NCI-H2227 treated with DMSO at 0.1 percent for 48 hours (cell line): ENCODE measurements at places on chromosomes 13 and 19.

DNA sequence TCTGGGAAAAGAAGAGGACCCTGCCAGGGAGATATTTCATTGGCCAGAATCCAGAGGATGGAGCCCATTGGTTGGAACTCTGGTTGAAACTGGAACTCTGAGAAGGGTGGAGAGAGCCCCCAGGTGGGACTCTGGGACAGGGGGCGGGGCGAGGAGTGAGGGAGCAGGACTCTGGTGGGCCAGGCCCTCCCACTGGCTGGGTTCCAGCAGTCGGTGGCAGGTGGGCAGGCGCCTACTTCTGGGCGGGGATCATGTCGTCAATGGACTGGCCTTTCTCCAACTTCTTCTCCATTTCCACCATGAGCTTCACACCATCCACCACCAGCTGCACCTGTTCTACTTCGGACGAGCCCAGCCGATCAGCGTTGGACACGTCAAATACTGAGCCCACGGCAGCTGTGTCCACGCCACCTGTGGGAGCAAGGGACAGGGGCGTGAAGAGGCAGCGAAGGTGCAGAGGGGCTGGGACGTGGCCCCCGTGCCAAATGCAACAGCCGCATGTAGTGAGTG is 16.1 kb downstream of the CKM start:
- no peak for DNase-seq

DNA sequence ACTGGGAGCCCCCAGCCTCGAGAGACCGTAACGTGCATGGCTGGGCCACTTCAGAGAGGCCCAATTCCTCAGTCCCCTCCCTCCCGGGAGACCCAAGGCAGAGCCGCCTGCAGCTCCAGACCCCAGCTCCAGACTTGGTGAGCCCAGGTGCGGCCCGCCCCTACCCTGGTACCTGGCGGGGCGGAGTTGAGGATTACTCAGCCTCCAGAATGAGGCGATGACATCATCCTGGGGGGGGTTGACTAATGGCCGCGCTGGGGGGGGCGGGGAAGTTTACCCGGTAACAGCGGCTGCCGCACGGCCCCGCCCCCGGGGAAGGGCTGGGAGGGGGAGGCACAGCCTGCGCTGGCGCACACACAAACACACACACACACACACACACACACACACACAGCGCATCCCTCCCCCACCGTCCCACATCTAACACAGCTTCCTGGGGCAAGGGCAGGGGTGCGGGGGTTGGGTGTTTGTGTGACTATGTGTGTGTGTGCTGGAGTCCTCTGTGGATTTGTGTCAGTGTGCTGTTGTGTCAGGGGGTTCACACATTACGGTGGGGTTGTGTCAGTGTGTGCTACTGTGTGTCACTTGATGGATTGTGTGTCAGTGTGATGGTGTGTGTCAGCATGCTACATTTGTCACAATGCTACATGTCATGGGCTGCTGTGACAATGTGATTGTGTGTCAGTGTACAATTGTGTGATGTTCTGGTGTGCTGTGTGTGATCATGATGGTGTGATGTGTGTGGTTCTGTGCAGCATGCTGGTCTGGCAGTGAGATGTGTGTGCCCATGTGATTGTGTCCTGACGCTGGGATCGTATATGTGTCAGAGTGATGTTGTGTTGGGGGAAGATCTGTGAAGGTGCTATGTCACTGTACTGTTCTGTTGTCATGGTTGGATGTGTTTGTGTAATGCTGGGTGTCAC is 10.3 kb upstream of the BBC3 start:
- peak; percentile 51 for DNase-seq

DNA sequence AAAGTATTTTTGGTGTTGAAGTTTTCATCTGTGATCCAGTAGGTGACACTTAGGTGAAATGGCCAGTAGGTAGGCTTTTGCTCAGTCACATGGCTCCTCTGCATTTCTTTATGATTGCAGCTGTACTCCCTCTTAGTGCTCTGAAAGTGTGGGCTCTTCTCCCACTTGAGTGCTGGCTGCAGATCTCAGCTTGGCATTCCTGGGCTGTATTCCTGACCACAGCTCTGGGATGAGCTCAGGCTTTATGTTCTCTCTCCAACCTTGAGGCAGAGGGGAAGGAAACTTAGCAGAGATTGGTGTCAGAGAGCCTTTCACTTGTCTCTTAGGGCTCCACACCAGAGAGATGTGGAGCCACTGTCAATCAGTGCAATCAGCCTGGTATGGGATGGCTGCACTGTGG is 254.3 kb downstream of the NDFIP2 start:
- DNase-seq: no peak

- no peak for DNase-seq
These were observed 170.8 kb downstream of the NUFIP1 start for GRCh38 chr13:44818428-44818827.

- no peak for DNase-seq
These were observed 41.2 kb upstream of the KCTD4 start for GRCh38 chr13:45242070-45242469.

- no peak for DNase-seq
These were observed 100.7 kb downstream of the SERP2 start for GRCh38 chr13:44474122-44474910.

DNA sequence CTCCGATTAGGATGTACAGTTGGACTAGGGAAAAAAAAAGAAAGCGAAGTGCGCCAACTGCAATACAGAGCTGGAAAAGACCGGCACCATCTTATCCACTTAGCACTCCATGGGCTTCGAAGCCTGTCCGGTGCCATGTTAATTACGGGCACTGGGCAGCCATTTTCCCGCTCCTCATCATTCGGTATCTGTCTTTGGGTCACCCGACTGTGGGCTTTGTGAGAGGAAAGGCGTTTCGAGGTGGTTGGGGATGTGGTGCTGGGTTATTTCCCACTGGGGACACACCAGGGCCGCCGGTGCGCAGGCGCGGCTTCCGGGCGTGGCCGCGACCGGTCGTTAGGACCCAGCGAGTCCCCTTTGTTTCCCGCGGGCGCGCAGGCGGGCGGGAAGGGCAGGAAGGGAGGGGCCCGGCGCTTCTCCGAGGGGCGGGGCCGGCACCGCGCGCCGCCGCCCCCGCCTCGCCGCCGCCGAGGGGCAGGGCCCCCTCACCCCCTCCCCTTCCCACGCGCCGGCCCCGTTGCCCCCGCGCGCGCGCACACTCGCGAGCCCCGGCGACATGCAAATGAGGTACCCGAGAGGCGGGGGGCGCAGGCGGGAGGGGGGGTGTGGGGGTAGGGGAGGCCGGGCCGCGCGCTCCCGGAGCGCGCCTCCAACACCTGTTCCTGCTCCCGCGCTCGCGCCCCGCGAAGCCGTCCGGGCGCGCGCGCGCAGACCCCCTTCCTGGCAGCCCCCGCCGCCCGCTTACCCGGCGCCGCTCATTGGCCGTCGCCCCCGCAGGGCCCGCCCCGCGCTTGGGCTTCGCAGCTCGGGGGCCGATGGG is at the start of gene ZNF524:
TSS of gene ZNF524 (plus strand) at position 447 of the 820 bp plus-strand sequence. CDS start 1,825 bp downstream, outside the sequence.
- peak; percentile 99 for DNase-seq

DNA sequence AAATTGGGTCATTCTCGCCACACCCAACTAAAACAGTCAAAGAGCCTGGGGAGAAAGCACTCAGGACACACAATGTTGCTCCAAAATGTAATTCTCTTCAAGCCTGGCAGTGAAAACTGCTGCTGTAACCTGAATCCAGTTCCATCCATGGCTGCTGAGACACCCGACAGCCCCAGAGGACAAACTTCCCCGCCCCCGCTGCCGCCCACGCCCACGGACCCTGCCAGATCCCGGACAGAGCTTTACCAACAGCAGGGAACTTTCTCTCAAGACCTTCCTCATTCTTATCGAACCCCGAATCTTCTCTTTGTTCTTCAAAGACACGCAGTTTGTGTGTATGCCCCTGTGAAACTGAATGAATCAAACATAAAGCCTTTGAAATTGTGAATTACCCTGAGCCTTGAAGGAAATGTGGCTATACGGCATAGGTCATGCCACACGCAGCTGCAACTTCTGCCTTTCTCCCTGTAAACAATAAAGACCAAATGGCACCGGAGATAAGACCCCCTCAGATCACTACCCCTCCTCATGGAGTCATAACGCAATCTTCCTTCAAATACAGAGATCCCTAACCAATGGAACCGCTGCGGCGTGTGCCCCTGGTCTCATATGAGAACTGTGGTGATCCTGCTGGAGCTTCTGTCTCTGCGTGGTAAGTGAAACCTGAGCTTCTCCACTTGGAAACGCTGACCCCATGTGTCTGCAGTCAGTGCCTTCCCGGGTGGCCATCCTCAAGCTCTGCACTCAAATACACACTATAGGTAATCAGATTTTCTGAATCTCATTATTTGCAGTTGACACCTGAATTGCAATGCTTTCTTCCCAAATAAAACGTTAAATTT is 4.8 kb upstream of the LAMP1 start:
- DNase-seq: no peak

DNA sequence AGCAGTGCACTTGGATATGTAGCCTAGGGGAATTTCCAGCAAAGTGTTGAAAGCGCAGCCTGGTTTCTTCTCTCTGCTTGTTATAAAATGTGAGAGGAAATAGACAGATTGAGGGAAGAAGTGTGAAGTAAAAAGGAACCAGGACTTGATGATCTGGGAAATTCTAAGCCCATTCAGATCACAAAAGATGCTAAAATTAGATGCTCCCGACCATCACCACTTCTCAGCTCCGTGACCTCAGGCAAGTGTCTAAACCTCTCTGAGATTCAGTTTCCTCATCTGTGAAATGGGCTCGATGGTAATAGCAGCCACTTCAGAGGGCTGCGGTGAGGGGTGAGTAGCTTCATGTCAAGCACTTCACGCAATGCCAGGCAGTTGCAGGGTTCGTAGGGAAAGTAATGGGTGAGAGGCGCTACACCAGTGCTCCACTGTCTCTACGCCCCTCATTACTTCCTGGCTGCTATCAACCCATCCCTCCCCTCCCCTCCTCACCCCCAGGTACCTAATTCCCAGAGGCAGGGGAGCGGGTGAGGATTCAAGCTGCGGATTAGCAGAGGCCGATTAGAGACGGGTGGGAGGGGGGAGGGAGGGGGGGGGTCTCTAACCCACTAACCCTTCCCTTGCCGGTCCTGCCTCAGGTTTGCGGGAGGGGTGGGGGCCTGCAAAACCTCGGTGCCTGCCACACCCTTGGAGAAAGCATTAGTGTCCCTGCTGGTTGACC is 9.0 kb upstream of the NFIC start:
- no peak for DNase-seq

DNA sequence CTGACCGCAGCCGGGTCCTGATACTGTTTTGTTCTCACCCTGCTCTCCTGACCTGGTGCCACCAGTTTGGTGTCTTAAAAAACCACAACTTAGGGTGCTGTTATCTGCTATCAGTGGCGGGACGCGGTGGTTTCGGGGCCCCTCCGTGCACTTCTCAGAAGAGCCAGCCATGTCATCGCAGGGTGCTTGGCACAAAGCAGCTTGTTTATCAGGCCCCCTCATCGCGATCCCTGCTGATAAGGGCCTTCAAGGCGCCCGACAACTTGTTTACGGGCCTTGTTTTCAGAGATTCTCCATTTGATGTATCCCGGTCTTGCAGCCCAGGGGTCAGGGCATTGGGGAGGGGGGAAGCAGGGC is 58.1 kb upstream of the KLF2 start:
- DNase-seq: no peak

DNA sequence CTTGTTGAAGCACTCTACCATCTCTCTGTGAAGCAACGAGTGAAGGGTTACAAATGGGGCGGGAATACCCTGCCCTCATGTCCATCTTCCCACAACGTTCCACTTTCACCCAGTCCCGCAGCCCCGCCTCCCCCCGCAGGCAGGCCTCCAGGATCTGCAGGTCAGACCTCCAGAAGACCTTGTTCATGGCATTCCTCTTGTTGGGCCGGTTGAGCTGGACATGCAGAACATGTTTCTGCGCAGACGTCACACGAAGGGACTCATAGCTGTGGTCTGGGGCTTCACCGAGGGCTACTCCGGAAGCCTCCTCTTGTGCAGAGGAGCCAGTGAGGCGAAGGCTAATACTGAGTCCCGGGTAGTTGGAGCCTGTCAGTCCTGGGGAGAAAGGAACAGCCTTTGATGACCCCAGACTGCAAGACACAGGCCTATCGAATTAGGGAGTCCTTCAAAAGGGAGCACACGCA is 420 bp downstream of the ECH1 start:
- DNase-seq: peak; percentile 79

DNA sequence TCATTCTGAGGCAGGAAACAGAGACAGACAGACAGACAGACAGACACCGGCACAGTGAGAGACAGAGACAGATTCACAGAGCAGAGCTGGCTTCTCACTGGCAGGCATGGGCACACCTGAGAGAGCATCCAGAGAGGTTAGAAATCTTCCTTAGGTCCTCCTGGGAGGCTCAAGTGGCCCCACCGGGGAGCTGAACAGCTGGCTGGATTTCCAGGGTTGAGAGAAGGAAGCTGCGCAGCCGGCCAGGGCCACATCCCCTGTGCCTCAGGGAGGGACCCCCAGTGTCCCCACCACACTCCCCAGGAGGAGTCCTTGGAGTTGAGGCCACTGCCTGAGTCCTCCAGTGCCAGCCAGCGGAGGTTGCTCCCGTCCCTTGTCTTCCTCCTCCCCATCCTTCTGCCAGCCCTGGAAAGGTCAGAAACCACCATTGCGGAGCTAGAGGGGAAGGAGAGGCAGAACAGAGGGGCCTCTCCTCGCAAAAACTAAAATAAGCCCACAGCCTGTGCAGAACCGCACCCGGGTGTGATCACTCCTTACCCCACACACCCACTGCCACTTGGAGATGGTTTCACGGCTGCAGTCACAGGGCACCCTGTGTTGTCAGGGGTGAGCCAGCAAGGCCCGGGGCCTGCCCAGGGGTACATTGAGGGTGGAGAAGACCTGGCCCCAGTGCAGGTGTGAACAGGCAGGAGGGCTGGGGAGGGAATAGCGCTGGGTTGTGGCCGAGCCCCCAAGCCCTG is 4.2 kb downstream of the FFAR3 start:
- no peak for DNase-seq

DNA sequence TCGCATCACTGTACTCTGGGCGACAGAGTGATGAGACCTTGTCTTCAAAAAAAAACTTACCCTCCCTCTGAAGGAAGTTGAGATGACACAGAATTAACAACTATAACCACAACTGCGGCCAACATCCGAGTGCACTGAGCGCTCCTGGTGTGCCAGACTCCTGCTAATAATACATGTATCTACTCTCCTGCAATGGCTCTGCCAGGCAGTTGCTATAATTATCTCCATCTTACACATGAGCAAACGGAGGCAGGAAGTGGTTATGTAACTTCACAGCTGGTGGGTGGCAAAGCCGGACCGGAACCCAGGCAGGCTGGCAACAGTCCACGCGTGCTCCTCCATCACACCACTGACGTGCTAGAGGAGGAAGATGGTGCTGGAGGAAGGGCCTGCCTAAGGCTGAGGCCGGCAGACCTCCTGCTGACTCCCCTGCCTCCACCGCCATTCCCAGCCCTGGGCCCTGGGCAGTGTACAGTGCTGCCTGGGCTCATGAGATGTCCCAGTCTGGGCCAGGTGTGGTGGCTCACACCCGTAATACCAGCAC is 12.6 kb downstream of the XRCC1 start:
- DNase-seq: peak; percentile 39

DNA sequence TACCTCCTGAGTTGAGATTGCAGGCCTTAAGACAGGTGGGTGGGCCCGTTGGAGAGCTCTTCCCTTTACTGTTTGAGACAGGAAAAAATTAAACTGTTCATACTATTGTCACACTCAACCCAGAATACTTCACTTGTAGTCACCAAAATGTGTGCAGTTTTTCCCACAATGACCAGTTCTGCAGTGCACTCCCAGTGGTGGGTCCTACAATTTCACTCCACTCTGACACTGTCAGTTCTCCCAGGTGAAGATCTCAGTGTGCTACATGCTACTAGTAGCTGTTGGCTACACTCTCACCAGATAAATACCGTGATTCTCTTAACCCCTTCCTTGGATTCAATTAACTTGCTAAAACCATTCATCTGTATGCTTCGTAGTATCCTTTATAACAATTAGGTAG is 2.9 kb downstream of the ZNF665 start:
- no peak for DNase-seq
